ENCODE measurements at places on chromosomes 5 and 9.

GRCh38 chr9:122228191-122228567, 578 bp downstream of the LHX6 start:
- no peak for DNase-seq

DNA sequence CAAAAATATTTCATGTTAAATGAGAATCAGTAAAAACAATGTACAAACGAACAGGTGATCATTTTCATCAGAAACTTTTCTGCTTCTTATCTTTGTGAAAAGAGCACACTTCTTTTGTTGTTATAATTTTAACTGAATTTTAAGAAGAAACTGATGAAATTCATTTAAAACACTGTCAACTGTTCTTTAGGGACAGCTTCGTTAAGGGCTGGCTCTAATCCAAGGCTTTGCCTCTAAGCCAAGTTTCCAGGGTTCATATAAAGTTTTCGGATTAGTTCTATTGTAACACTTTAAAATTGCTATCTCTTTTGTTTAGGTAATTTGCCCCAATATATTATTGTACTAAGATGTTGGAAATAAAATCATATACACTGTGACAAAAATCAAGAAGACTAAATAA, 559.2 kb downstream of the TUSC1 start:
- no peak for DNase-seq

- no peak for DNase-seq
Observed at GRCh38 chr9:84819491-84819991, 150.0 kb downstream of the NTRK2 start.

DNA sequence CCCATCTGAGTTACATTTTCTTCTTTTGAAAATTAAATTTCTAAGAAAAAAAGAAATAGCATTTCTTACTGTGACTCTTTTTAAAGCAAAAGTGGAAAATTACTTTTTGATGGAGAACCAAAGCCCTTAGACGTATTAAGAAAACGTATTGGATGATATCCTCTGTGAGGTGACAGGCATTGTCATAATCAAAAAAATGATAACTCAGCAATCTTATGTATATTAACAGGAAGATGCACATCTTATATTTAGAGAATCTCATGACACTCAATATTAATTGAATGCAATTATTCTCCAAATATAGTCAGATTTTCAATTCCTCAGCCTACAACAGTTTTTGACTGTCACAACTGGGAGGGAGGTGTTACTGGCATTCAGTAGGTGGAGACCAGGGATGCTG, 25.1 kb downstream of the FGF10 start:
- DNase-seq = no peak

- DNase-seq = no peak
Observed at GRCh38 chr9:1051210-1051583, 1.0 kb downstream of the DMRT2 start.

- no peak for DNase-seq
Observed at GRCh38 chr5:77133061-77133758, 46.1 kb upstream of the ZBED3 start.

GRCh38 chr9:125631391-125632085, 75.5 kb downstream of the MAPKAP1 start:
- DNase-seq = peak; percentile 55
